IMR-90 (cell line): ENCODE measurements at places on chromosomes 1 and 21. TPM values are rescaled to one million over a fixed set of nuclear protein-coding genes. Genes with fewer than 3 reads are reported as not detected.
A peak's percentile ranks its signal among the peaks of the same experiment; 100 is the strongest.

GRCh38 chr1:2882966-2883696, 81.6 kb upstream of the TTC34 start:
- no peak for DNase-seq

- DNase-seq = peak; percentile 99
These were observed 12.5 kb upstream of the ATF3 start for GRCh38 chr1:212595787-212596714.

PTPN22 gene
- 0.18 and 0.28 TPM in 2 replicates for total RNA-seq

PDZK1IP1 gene
- total RNA-seq = not detected in 2 replicates

S100B gene
- 0.18 TPM in 1 of 2 replicates, not detected in the other for total RNA-seq

DNA sequence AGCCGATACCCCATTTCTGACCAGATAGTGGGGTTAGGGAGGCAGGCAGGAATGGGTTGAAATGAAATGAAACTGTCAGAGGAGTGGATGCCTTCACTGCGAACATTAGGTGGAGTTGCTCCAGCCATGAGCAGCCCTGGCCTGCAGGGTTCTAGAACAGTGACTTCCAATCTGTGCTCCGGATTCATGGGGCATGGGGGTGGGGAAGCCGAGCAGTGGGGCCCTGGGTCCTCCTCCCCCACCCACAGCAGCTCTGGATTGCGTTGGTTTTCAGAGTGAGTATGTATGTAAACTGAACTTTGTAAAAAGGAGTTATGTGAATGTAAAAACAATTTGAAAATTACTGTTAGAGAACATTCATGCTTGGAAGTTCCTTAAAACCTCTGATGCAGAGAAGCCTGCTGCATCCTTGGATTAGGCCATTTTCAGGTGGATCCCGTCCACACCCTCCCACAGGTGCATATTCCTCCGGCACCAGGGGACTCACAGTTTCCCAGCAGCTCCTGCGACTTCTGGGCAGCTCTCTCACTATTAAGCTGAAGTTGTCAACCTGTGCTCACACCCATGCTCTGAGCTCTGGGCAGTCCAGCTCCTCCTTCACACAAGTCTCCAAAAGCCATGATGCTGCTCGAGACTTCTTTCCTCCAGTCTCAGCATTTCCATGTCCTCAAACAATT, 54.4 kb upstream of the EDN2 start:
- DNase-seq = no peak

DNA sequence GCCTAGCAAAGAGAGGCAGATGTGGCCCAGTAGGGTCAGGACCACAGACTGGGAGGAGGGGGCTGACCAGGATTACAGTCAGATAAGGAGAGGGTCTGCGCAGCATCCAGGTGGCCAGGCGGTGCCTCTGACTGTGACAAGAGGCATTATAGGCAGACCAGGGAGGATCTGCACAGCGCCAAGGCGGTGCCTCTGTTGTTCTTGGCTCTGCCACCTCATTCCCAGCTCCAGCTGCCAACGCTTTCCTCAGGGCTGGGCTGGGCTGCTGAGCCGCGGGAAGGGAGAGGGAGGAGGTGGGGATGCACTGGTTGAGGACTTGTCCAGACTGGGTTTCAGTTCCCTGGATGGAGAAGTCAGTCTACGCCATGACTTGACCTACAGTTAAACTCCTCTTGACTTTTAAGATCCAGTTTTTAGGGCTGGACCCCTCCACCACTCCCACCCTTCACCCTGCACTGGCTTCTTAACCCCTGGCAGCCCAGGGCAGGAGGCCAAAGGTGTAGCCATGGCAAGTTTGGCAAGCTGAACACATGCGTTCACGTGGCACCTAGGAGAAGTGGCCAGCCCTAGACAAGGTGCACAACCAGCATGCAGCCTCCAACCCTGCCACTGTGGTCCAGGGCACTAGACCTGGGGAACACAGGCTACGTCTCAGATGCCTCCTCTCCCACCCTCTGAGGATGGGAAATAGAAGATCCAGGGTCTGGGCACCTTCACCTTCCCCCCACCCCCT, 4.5 kb upstream of the CRABP2 start:
- DNase-seq = peak; percentile 62

DNA sequence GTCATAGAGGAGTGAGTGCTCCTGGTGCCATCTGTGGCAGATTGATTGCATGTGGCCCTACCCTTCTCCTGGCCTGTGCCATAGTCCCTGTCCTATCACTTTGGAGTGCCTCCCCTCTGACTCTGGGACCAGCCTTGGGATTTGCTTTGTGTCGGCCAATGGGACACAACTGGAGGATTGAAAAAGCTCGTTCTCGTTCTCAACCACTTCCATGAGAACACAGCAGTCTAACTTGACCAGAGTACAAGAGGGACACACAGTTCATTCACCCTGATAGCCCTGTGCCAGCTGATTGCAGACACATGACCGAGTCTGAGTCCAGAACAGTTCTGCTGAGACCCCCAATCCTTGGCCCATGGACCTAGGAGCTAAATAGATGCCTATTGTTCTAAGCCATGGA, 47.8 kb downstream of the C1orf198 start:
- DNase-seq = no peak

DNA sequence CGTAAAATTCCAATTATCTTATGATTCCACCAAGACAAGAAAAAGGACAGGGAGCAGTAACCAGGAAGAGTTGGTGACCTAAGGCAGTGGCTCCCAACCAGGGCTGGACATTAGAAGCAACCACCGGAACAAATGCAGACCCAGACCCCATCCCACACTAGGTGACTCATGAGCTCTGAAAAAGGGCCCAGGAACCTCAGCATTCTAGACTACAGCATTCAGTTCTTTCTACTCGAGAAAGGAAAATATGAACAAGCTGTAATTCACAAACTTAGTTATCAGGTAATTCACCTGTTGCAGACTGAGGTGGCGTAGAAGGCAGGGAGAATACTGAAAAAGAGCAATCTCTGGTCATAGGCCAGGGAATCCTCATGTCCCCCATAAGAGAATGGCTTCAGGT, 138.4 kb upstream of the KRTAP19-8 start:
- DNase-seq = no peak

DNA sequence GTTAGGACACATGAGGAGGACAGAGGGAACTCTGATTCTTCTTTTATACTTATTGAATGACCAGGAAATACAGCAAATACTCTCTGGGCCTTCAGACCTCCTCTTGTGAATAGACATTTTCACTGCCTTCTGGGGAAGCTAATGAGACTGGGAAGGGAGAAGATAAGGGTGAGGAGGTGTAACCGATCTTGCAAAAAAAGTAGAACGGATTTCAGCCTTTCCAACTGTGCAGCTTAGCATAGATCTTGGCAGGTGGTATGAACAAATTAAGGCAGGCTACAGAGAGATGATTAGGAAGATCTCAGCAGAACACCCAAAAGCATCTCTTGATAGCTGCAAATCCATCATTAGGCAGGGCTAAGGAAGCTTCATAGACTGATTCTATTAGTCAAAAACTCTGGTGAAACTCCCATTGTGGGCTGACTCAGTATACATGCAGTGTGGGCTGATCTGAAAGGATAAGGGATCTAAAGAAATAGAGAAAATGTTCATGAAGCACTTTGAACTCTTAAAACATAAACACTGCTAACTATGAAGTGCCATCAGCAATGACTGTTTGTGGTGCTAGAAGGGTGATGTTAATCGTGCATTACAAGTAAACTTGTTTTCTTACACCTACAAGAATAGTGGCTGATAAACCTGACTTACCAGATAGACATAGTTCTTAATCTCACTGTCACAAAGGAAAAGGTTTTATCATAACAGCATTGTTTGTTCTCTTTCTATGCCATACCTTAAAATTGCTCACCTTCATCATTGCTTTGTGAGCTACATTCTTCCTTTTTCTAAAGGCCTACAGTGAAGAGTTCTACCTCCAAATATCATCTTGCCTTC, 85.5 kb upstream of the PALMD start:
- DNase-seq = no peak

GBP4 gene
- total RNA-seq = not detected in 2 replicates

GRCh38 chr1:96060621-96061020, 661.0 kb upstream of the PTBP2 start:
- no peak for DNase-seq

LIX1L gene
- total RNA-seq = 14.7 and 18.3 TPM in 2 replicates

LDLRAD1 gene
- total RNA-seq = not detected in 2 replicates

DNA sequence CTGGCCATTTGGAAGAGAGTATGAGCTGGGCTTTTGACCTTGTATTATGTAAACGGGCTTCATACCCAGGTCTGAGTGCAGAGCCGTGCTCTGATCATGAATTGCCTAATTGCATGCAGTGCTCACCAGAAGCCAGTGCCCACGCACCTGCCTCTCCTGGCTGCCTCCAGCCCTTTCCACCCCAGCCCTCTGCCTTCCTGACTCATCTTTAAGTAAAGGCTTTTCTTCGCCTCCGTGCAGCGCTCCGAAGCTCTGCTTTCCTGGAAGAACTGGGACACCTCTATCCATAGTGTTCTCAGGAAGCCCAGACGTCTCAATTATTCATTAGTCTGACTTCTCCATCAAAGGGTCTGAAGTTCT, 413.7 kb downstream of the PTPRU start:
- DNase-seq = no peak

GRCh38 chr1:100353071-100353801, 930 bp downstream of the CDC14A start:
- no peak for DNase-seq

DNA sequence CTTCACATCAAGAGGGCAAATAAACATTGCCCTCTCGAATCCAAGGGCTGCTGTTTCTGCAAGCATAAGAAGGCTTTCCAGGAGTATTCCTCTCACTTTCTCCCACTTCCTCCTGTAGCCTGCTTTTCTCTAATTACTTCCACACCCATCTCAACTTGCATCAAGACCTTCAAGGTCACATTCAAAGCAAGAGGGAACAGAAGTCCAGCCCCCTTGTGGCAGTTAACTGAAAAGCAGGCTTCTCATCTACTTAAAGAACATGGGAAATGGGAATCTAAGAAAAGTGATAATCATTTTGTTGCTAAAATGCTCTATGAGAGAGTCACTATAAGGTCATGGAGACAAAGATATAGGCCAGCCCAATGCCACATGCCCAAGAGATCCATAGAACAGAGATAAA, 874.4 kb downstream of the KCNT2 start:
- no peak for DNase-seq

- DNase-seq = peak; percentile 46
These were observed 18.3 kb downstream of the IL6R start for GRCh38 chr1:154423304-154423987.

DNA sequence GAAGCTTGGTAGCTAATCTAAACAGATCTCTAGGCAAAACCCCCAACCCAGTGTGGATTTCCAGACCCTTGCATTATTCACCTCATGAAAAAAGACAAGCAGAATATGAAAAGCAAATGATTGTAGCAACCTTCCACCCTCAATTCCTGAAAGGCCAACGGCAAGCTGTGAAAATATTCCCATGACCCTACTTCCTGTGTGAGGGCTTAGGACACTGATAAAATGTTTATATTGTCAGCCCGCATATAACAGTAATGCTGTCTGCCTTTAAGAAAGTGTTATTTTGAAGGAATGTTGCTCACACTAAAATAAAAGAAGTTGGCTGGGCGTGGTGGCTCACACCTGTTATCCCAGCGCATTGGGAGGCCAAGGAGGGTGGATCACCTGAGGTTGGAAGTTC, 233.5 kb upstream of the NRIP1 start:
- no peak for DNase-seq

COL11A1 gene
- 5.2 and 10.0 TPM in 2 replicates for total RNA-seq

GRCh38 chr1:37360011-37360410, 114.4 kb upstream of the ZC3H12A start:
- no peak for DNase-seq

GRCh38 chr1:197390856-197391255, 122.8 kb downstream of the CRB1 start:
- no peak for DNase-seq

IKBKE gene
- 21.4 and 24.0 TPM in 2 replicates for total RNA-seq

TUFT1 gene
- total RNA-seq = 30.3 and 33.3 TPM in 2 replicates

PTCH2 gene
- total RNA-seq = under 0.01 TPM in 2 replicates

MAP3K21 gene
- 0.18 and 0.28 TPM in 2 replicates for total RNA-seq

DNA sequence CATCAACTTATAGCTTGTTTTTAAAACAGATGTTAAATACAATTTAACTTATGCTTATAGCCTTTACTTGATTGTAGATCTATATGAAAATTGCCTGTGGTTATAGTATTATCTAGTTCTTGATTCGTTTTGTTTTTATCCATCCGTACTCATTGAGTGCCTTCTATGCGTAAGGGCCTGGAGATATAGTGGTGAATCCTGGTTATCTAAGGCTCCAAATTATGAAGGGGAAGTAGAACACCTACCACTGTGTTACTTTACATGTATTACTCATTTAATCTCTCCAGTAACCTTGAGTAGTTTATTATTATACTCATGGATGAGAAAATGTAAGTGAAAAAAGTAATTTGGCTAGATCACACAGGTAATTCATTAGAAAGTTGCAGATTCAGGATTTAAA, 121.8 kb downstream of the OSBPL9 start:
- DNase-seq = no peak

GRCh38 chr1:225825607-225826007, 15.7 kb downstream of the EPHX1 start:
- no peak for DNase-seq

DNA sequence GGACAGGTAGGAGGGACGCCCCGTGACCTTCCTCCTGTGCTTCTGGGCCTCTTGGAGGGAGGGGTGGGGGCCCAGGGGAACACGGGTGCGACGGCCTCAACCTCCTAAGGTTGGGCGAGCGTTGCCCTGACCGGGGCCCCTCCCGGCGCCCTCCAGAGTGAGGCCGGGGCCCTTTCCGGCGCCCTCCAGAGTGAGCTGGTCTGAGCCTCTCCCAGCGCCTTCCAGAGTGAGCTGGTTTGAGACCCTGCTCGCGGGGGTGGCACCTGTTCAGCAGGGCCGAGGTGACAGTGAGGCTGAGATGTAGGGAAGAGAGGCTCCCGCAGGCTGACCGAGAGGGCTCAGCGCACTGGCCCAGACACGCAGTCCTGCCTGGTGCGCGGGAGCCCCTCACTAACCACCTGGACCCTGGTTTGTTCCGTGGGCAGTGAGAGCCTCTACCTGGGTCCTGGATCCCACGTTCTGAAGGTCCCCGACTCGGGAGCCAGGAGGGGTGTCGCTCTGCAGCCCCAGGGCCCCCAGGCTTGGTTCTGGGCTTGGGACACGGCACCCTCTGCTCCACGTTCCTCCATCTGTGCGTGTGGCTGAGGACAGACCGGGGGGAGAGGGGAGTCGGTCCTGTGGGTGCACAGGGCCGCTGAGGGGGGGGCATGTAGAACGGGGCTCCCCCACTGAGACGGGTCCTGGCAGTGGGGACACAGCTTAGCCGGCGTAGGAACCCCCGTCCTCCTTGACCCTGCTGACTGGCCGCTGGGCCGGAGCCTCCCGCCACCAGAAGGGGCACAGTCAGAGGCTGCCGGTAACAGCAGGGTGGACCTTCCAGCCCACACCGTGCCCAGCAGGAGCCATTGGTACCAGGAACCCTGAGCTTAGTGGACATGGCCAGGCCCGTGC, 1.4 kb downstream of the COL6A1 start:
- DNase-seq = no peak

- DNase-seq = peak; percentile 72
These were observed 2.3 kb downstream of the H3-3A start for GRCh38 chr1:226064816-226065248.

GRCh38 chr1:172489847-172490246, 43.1 kb upstream of the SUCO start:
- DNase-seq = no peak

DNA sequence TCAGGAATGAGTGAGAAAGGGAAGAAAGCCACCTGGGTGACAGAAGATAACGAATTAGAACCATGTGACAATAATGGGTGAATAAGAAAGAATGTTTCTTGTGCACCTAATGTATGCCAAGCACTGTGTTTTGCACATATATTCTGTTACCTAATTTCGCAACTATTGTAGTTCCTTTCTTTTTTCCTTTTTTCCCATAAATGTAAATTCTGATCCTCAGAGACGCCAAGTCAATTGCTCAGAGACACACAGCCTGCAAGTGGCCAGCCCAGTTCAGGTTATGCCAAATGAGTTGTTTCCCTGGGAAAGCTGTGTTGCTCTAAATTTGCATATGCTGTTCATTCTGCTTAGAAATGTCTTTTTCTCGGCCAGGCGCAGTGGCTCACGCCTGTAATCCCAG, 1.7 kb upstream of the RSPO1 start:
- DNase-seq = no peak
